ENCODE measurements at places on chromosomes 2 and 18.
A peak's percentile ranks its signal among the peaks of the same experiment; 100 is the strongest.

DNA sequence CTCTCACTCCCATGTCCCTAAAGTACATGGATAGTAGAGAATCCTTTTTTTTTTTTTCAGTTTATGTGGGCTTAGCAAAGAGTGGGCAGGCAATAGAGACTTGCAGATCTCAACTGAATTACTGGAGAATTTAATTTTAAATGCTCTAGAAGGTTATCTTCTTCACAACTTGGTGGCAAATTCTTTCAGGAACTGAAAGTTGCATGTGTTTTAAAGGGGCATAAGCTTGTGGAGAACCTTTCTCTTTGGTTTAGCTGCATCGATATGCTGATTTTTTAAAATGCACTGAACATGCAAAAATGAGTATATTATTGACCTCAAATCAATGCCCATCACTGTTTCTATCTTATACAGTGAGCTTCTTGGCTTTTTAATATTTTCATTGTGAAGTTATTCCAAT, 24.9 kb upstream of the GALNT3 start:
- DNase-seq: no peak

- no peak for DNase-seq
Measured at GRCh38 chr2:37375741-37376288, 31.4 kb downstream of the QPCT start.

DNA sequence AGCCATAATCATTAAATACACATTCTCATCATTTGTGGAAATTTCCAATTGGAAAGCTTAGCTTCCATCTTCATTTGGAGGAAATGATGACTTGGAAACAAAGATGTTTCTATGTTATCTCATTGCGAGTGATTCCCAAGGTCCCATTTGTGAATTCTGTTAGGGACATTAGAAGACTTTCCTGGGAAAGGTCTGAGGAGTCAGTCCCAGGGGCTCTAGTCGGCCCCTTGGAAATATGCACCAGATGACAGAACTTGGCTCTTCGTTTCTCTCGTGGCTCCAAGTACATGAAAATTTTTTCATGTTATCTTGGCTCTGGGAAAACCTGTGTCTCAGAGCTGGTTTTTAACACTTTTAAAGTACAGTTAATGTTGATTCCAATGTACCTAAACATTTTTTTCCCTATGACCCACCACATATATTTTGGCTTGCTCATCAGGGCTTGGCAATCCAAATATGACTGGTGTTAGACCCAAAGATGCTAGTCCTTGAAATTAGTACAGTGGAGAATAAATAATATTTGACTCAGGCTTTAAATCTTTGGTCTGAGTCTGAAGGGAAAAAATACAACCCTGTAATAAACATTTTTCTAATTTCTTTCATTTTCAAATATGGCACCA, 15.4 kb upstream of the CAVIN2 start:
- DNase-seq: no peak

GRCh38 chr2:27014771-27015433, 17.9 kb upstream of the TMEM214 start:
- DNase-seq: no peak

- peak; percentile 10 for DNase-seq
Measured at GRCh38 chr2:225740086-225740485, 340.6 kb downstream of the NYAP2 start.

- no peak for DNase-seq
Measured at GRCh38 chr18:63617049-63617914, 26.8 kb downstream of the SERPINB4 start.

Data from AG04449 (cell line).